Chondrocyte (in vitro differentiated cells): ENCODE measurements at places on chromosomes 4 and X. TPM values are rescaled to one million over a fixed set of nuclear protein-coding genes. Genes with fewer than 3 reads are reported as not detected.

GRCh38 chrX:30607155-30607554 lies 29.6 kb upstream of the TASL start:
- no peaks in the 10 kb centered on the region for H3K27me3 ChIP-seq
- no peaks in the 10 kb centered on the region for H3K36me3 ChIP-seq
- no peak overlapping the region for H3K27ac ChIP-seq
- DNase-seq = no peak

MAGEA9B gene
- total RNA-seq = not detected in 3 replicates

- no peaks in the 10 kb centered on the region for H3K4me1 ChIP-seq
- DNase-seq = no peak
- H3K36me3 ChIP-seq = peaks cover 3% of the 10 kb centered on the region
- no peak overlapping the region for H3K4me3 ChIP-seq
- no peak overlapping the region for H3K27ac ChIP-seq
These were observed 33.4 kb downstream of the TBL1X start for GRCh38 chrX:9498236-9498635.

- H3K27me3 ChIP-seq = no peaks in the 10 kb centered on the region
- DNase-seq = no peak
- peaks cover 11% of the 10 kb centered on the region for H3K36me3 ChIP-seq
- peak overlapping the region; percentile 50 for H3K4me3 ChIP-seq
These were observed 225.1 kb downstream of the CBR4 start for GRCh38 chr4:168784786-168785461.

- no peaks in the 10 kb centered on the region for H3K36me3 ChIP-seq
- H3K27me3 ChIP-seq = no peaks in the 10 kb centered on the region
- no peak for DNase-seq
- H3K4me3 ChIP-seq = no peak overlapping the region
These were observed 65.6 kb downstream of the SYNPO2 start for GRCh38 chr4:118954246-118954645.

GRCh38 chr4:184688447-184688846 lies 38.9 kb downstream of the PRIMPOL start:
- peak overlapping the region; percentile 9 for H3K4me3 ChIP-seq
- H3K36me3 ChIP-seq = peaks cover 5% of the 10 kb centered on the region
- no peak for DNase-seq
- H3K27me3 ChIP-seq = no peaks in the 10 kb centered on the region

- DNase-seq = no peak
- no peaks in the 10 kb centered on the region for H3K27me3 ChIP-seq
- H3K27ac ChIP-seq = no peak overlapping the region
- H3K36me3 ChIP-seq = no peaks in the 10 kb centered on the region
These were observed 6.7 kb upstream of the ERCC6L start for GRCh38 chrX:72245461-72246089.

DNA sequence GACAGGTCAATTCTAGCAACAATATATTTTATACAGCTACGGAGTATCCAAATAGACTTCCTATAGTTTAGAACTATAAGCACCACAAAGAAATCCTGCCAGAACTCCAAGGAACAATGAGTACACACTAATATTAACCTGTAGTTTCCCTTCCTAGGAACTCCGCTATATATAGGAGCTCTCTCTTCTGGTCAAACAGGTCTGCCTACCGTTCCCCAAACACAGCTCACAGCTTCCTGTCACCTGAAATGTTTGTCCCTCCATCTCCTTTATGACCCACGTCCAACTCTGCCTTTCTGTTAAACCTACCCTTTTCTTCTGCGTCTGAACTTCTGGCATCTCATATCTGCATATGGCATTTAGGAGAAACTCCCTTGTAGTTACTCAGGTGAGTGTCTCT lies 10.5 kb upstream of the GJB1 start:
- no peak for DNase-seq
- H3K4me3 ChIP-seq = no peak overlapping the region
- peaks cover 3% of the 10 kb centered on the region for H3K27me3 ChIP-seq
- H3K36me3 ChIP-seq = no peaks in the 10 kb centered on the region

CT47B1 gene
- total RNA-seq = not detected in 3 replicates

GRCh38 chrX:153474266-153474665 lies 3.9 kb upstream of the HAUS7 start:
- H3K4me1 ChIP-seq = peaks cover 65% of the 10 kb centered on the region
- H3K27ac ChIP-seq = no peak overlapping the region
- DNase-seq = no peak
- no peaks in the 10 kb centered on the region for H3K36me3 ChIP-seq
- H3K27me3 ChIP-seq = no peaks in the 10 kb centered on the region

- no peak overlapping the region for H3K27ac ChIP-seq
- H3K4me1 ChIP-seq = peaks cover 39% of the 10 kb centered on the region
- no peaks in the 10 kb centered on the region for H3K27me3 ChIP-seq
- no peak for DNase-seq
These were observed 57.1 kb upstream of the NOCT start for GRCh38 chr4:138958519-138958918.

DNA sequence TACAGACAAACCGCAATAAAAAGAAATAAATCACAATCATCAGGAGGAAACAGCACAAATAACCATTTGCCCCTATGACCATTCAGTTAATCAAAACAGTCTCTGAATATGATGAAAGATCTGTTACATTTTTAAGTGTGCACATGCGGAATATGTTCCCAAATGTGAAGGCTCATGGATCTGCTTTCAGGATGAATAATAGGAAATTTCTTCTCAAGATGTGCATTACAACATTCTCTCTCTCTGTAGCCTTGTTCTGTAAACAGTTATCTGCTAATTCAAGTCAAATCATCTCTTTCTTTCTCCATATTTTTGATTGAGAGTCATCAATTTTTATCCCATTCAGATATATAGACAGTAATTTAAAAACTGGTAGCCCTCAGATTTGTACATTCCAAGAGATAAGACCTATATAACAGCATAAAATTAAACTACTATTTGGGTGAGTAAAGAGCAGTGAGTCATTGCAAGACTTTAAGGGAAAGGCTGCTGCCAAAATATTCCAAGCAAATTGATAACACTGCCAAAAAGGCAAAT lies 433.9 kb upstream of the ATOH1 start:
- H3K27me3 ChIP-seq = peaks cover 2% of the 10 kb centered on the region
- peaks cover 6% of the 10 kb centered on the region for H3K4me1 ChIP-seq
- H3K4me3 ChIP-seq = no peak overlapping the region
- peak overlapping the region; percentile 23 for H3K27ac ChIP-seq
- H3K36me3 ChIP-seq = no peaks in the 10 kb centered on the region
- DNase-seq = no peak

FREM3 gene
- not detected in 3 replicates for total RNA-seq

EFHC2 gene
- total RNA-seq = not detected in 3 replicates
